Fibroblast of skin of scalp (primary cell): ENCODE measurements at places on chromosomes 7 and 10.
A peak's percentile ranks its signal among the peaks of the same experiment; 100 is the strongest.

DNA sequence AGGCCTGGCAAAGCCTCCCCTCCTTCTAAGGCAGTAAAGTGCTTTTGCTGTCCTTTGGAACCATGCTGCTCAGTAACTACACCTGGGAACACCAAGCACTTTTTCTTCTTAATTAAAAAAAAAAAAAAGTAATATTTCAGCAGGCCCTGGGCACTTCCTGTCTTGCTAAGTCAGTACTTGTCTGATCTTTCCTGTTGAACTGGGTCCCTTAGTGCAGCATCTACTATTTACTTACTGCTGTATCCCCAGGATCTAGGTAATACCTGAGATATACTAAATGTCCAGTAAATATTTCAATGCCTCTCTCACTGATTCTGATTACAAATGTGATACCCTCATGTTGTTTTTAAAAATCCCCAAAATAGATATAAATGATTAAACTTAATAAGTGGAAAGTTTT is 77.4 kb downstream of the PPP1R3C start:
- no peak for DNase-seq

- DNase-seq: no peak
Observed at GRCh38 chr7:82273886-82274285, 169.7 kb downstream of the CACNA2D1 start.

- no peak for DNase-seq
Observed at GRCh38 chr7:33646891-33647391, 258.4 kb upstream of the BMPER start.

- no peak for DNase-seq
Observed at GRCh38 chr7:102049765-102050164, 232.3 kb downstream of the CUX1 start.

DNA sequence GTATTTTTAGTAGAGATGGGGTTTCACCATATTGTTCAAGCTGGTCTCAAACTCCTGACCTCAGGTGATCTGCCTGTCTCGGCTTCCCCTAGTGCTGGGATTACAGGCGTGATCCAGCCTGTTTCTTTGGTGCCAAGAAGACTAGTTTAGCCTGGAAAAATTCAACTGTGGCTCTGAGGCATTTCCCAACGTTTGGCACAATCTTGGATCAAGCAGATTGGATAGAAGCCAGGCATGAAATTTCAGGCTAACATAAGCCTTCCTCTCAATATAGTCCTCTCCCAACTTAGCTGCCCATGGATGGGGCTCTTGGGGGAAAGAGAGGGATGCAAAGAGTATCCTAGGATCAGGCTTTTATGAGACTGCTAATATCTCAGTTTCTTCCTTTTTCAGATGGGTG is 53.8 kb downstream of the APBB1IP start:
- no peak for DNase-seq

GRCh38 chr7:153943457-153943856 is 108.7 kb upstream of the DPP6 start:
- no peak for DNase-seq

GRCh38 chr10:123633106-123633505 is 33.0 kb upstream of the GPR26 start:
- no peak for DNase-seq

- no peak for DNase-seq
Observed at GRCh38 chr10:53003094-53003493, 230.5 kb upstream of the MBL2 start.

DNA sequence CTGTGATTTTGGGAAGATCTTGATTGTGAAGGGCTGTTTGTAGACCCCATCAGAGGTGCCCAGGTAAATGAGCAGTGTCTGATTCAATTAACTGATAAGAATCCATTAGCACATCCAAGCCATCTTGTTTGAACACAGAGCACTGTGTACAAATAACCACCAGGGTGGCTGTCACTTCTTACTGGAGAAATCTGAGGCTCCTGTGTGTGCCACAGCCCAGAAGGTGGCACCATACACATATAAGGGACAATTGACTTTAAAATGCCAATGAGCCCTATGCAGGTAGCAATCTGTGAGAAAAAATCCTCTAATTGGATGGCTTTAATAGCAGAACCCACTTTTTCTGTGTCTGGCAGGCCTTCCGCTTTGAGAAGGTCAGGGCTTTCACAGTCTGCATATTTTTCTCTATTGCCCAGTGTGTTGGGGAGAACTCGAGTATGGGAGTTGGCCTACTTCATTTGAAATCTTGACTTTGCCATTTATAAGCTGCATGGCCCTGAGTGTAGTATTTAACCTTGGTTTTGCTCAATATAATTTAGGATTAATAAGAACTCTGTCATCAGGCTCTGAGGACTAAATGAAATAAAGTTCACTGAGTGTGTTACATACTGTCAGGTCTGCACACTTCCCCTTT is 517.4 kb downstream of the CCSER2 start:
- no peak for DNase-seq

DNA sequence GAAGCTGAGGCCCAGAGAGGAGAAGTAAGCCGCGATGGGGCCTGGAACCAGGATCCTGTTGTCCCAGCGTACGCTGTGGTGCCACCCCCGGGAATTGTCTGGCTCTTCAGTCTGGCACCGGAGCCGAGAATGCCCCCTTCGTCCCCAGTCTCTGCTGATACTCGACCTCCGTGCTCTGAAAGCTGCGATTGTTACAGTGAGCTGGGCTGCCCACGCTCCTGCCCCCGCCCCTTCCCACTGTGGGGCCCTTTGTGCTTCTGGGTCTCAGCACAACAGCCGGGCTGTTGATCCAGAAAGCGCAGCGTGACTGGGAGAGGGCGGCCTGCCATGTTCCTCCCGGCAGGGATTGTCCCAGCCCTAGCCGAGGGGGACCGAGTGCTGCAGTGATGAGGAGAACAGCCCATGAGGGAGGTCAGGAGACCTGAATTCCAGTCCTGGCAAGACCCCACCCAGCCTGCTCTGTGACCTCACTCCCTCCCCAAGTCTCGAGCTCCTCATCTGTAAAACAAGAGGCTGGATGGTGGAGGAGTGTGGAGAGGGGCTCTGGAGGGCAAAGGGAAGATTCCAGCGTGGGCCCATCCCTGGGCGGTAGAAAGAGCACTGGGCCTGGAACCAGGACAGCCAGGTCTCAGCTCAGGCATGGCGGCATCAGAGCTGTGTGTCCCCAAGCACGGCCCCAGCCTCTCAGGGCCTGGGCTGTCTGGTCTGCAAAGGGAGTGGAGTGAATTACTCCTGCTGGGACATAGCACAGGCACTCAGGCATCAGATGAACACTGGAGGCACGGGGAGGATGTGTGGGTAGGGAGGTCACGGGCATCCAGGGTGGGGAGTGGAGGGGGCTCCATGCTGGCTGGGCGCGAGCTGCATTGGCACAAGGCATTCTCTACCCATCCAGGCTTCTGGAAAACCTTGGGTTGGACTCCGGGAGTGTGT is 43.6 kb downstream of the TSPAN15 start:
- no peak for DNase-seq

- peak; percentile 71 for DNase-seq
Observed at GRCh38 chr10:4656576-4657194, 169.3 kb upstream of the AKR1E2 start.

DNA sequence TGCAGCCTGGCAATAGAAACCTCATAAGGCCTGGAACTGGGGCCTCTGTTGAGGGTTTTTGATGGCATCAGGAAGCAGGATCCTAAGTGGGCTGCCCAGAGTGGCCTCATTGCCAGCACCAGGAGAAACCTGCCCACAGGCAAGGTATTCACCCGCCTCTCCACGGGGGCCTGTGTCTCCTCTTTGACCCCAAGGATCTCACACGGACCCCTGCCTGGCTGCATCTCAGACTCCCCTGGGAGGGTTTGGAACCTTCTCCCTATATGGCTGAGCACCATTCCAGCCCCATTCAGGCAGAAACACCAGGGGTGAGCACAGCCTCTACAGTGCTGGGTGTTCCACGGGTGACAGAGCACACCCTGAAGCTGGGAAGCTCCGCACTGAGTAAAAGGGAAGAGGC is 14.6 kb upstream of the C10orf71 start:
- no peak for DNase-seq

- DNase-seq: no peak
Observed at GRCh38 chr7:151676759-151677158, 157.1 kb upstream of the RHEB start.

- no peak for DNase-seq
Observed at GRCh38 chr10:125203186-125203800, 42.9 kb upstream of the CTBP2 start.

DNA sequence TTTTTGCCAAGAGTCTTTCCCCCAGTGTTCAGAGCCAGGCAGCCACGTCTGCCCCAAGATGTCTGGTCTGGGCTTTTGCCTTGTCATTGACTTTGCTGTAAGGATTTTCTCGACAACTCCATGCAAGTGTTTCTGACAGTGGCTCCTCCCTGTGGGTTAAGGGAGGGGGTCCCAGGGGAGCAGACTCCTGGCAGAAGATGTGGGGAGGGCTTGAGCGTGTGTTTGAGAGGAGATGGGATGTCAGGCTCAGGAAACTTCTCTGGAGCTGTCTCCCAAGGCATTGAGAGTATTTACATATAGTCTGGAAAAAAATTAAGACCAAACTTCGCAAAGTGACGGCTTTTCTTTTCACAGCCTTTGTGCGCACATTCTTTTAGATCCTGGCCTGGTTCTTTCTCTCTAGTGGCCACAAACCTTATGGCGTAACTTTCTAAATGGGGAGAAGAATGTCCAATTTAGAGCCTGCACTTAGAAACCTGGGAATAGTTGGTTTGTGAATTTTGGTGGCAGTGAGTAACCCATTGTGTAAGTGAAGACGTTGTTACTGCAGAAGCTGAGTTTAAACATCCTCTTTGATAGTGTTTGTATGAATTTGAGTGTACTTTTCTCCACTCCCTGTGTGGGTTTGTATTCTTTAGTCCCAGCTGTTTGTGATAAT is 201.5 kb downstream of the LRMDA start:
- peak; percentile 91 for DNase-seq

GRCh38 chr10:52771534-52772445 is 794 bp downstream of the MBL2 start:
- no peak for DNase-seq

GRCh38 chr7:77407906-77408305 is 8.2 kb downstream of the GSAP start:
- DNase-seq: no peak

DNA sequence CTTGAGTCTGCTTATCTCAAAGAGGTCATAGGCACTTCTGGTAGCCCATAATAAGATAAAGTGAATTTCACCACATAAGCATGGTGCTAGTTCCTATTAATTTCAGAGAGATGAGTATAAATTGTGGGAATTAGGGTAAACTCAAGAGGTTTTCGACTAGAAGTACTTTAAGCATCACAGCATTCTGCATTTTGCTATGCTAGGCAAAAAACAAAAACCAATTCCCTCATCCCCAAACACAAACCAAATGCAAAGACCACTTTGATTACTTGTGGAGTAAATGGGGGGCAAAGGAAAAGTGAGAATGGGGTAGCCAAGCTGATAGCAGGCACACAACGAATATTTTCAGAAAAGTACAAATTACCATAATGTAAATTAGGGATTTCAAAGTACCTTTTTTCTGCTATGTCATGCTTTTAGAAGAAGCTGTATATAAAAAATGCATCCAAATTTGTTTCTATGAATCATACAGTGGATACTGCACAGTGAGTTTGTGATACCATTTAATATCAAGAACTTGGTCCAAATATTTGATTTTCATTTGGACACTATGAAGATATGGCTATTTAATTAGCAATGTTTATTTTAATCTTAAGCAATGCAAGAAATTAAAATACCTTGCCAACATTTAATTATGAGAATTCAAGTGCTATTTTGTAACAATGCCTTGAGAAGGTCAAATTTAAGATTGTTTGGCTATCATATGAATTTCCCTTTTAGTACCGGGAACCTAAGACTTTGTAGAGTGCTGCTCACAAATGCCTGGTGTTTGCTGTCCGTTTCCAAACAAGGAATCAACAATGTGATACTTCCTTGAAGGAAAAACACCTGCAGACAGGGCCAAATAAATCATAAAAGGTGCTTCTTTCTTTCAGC is 455.5 kb downstream of the PHTF2 start:
- DNase-seq: no peak

GRCh38 chr10:35612385-35613106 is 7.4 kb downstream of the GJD4 start:
- no peak for DNase-seq

DNA sequence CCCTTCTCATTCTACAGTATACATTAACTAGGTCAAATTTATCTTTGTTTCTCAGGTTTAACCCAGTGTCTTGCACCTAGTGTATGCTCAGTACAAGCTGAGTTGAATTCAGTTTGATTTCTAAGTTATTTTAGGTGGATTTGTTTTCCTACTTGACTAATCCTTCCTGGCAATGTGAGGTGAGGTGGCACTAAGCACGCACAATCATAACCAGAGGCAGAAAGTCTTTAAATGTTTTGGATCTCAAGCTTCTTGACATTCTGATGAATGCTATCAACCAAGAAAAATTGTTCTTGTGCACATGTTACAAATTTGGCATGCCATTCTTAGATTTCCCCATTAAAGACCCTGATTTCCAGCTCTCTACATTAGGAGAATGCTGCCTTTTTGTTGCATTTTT is 3.2 kb downstream of the BZW2 start:
- DNase-seq: no peak

GRCh38 chr7:154371424-154371823 is 319.2 kb downstream of the DPP6 start:
- DNase-seq: no peak

GRCh38 chr10:30536578-30536977 is 93.0 kb downstream of the LYZL2 start:
- no peak for DNase-seq

GRCh38 chr7:47180516-47180826 is 401.4 kb downstream of the TNS3 start:
- DNase-seq: no peak

- DNase-seq: peak; percentile 33
Observed at GRCh38 chr10:97518301-97519043, 19.7 kb downstream of the UBTD1 start.

DNA sequence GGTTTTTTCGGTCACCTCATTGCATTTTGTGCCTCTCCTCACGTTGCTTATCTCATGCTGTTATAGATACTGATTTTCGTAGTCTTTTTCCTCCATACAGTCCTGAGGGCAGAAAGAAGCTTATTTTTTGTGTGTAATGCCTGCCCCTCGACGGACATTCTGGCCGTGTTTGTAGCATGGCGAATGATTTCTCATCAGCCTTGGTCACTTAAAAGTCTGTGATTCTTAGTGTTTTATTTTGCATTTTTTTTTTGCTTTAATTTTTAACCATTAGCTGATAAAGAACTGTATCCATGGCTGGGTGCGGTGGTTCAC is 469 bp upstream of the NOC3L start:
- no peak for DNase-seq

GRCh38 chr10:43084812-43085211 is 7.9 kb downstream of the RET start:
- no peak for DNase-seq

DNA sequence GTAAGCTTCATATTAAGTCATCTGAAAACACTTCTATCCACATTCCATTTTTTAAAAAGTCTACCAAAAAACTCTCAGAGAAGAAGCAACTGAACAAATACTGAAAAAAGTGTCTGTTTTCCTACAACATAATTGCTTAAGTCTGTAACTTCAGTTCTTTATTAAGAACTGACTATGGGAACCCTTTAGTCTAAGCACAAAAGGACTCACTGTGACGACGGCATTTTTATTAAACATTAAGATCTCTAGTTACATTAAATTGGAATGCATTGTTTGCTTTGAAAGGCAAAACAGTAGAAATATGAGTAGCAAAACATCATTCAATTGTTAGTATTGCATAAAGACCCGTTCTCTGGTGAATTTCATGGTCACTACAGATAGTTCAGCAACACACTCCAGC is 5.8 kb upstream of the FAM3C start:
- peak; percentile 44 for DNase-seq

GRCh38 chr10:62268027-62268398 is 631 bp downstream of the RTKN2 start:
- DNase-seq: no peak

- DNase-seq: no peak
Observed at GRCh38 chr10:71344993-71345480, 26.0 kb downstream of the SLC29A3 start.
